SHP77 (cell line): ENCODE measurements at places on chromosomes 11 and 22.

DNA sequence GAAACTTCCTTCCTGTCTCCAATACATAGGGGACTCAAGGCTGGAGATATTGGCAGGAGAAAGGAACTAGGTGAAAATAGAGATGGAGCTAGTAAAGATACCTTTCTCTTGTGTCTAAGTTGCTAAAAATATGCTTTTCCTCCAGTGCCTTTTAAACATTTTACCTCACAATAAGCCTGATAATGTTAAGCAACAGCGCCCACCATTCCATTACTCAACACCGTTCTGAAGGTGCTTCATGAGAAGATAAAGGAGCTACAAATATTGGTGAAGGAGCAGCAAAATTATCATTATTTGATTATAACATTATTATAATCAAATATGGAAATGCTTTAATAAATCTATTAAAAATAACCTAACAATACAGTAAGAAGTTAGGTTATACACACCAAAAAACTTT, 83.6 kb upstream of the BARX2 start:
- DNase-seq = no peak

DNA sequence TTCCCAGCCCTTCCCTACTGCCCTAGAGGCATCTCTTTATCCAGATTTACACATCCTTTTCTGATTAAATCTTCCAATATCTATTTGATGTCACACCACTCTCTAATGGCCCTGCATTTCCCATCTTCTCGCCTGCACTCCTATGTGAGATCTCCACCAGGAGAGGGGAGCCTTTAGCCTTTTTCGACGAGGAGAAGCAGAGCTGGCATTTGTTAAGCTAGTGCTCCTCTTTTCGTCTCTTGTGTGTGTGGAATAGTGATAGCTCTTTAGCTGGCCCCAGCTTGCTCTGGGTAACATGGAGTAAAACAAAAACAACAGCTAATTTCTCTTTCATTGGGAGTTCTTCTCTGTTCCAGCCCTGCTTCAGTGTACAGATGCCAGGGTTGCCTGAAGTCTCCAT, 536.5 kb downstream of the NTM start:
- no peak for DNase-seq

GRCh38 chr11:129042503-129042902, 99.8 kb upstream of the TP53AIP1 start:
- DNase-seq = no peak

DNA sequence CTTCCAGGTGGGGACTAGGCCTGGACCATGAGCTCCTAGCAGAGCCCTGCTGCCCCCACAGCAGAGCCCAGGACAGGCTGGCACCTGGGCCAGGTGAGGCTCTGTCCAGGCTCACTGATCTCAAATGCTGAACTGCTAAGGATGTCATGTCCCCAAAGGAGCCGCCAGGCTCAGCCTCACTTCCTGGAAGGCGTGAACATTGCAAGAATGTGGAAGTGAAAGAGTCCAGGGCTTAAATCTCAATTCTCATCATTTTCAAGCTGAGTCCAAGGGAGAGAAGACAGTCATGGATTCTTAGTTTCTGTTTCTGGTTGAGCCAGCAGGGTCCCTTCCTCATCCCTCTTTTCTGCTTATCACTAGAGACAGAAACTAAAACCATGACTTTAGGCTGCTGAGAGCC, 5.0 kb downstream of the ASCL2 start:
- DNase-seq = no peak

DNA sequence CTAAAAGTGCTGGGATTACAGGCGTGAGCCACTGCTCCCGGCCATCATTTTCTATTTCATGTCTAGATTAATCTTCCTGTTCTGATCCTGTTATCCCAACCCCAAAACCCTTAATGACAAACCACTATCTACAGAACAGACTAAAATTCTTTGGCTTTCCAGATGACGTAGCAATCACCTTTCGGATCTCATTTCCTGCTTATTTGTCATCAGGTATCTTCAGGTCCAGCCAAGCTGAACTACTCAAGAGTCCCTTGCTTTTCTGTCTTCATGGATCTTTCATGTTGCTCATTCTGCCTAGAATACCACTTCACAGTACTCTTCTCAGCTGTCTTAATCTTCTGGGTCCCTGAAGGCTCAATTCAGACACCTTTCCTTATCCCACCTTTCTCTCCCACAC, 27.4 kb upstream of the IPO7 start:
- no peak for DNase-seq

DNA sequence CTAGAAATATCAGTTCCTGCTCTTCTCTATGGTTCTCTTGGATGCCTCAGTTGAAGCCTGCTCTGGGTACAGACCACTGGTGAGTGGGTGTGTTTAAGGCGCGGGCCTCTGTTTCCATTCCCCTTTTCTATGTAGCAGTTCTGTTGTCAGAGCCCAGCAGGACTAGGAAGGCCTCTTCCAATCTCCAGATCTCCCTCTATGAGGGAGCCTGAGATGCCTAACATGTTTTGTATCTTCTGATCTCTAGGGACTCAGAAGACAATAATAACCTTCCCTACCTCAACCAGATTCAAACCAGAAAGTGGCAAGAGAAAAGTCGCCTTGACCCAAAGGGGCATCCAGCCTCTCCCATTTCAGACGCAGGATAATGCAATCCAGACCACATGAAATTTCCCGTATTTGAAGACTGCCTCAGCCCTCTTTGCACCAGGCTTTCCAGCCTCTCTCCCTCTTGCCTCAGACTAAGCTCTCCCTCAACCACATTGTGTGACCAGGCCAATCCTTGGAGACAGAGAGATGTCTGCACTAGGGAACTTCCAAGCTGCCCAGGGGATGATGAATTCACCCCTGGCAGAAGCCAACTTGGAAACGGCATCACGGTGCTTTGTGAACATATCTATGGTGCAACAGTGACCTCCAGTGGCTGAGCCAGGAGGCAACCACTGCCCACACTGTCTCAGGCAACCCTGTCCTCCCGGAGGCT, 150.1 kb upstream of the UBASH3B start:
- DNase-seq = peak; percentile 16

DNA sequence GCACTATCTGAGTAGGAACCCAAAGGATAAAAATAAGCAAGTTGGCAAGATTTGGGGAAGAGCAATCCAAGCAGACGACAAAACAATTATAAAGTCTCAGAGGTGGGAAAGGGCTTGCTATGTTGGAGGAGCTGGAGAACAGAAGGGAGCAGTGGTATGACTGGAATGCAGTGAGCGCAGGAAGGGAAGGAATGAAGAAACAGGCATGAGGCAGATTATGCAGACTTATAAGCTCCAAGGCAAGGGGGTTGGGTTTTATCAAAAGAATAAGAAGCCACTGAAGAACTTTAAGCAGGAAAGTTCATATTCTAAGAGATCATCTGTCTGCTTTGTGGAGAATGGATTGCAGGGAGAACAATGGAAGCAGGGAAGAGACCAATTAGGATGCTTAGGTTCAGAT, 31.7 kb downstream of the PGM2L1 start:
- no peak for DNase-seq

DNA sequence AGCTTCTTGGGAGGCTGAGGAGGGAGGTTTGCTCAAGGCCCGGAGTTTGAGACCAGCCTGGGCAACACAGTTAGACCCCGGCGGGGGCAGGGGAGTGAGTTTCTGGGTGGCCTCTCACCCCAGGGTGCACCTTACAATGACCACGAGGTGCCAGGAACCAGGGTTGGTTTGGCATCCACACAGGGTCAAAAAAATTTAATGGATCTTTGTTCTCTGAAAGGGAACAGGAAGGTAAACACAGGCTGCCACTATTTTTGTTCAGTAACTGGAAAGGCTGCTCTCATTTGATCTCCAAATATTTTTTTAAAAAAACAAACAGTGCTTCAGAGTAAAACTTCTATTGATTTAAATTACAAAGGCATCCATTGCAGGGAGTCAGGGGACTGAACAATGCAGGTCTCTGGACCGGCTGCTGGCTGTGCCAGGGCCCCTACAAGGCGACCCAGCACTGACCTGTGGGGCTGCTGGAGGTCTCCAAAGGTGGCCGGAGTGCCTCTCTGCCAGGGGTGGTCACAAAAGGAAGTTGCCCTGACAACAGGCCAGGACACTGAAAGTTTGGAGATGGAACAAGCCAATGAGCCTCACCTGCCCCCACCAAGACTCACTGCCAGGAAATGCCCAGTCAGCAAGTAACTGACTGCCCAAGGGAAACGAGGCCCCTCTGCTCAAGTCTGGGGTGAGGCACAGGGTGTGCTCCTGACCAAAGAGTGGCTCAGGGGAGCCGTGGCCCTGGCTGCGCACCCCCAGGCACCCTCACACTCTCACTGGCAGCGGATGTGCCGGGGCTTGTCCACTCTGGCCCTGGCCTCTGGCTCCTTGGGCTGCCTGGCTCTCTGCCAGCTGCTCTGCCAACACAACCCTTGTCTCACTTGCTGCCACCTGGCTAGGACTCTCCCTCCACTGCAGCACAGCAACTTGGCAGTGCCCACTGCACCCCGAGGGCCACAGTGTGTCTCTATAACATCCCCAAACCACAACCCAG, 51.8 kb downstream of the ARFGAP3 start:
- DNase-seq = no peak
